ENCODE measurements at places on chromosomes 11 and 22.

DNA sequence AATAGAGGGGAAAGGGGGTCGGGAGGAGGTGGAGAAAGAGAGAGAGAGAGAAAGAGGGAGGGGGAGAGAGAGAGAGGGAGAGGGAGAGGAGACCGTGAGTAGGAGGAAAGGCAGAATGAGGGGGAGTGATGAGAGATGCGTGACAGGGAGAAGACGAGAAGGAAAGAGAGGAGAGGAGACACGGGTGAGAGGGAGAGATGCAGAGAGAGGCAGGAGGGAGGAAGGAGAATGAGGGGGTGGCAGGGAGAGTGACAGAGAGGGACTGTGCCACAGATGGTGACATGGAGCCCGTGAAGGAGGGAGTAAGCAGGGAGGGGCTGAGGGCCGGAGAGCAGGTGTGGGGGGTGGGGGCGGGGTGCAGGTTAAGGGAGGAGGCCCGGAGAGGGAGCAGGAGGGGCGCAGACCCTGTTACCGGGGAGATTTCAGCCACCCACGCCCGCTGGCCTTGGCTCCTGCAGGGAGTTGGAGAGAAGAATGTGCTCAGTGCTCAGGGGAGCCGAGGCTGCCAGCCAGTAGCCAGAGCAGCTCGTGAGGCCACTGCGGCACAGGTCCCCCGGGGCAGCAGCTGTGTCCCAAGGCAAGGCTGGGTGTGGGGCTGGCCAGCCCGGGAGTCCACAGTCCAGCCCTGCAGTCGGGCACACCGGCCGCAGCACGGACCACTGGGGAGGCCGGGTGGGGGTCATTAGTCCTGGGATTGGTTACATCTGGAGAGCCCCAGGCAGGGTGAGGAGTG, at the start of gene SSTR3:
Gene SSTR3, minus strand, starts transcription at position 304 of the 733 bp plus-strand sequence. CDS start 4,674 bp downstream, outside the sequence.
- no peak for DNase-seq

- no peak for DNase-seq
Observed at GRCh38 chr11:134597452-134597851, 185.4 kb upstream of the B3GAT1 start.

DNA sequence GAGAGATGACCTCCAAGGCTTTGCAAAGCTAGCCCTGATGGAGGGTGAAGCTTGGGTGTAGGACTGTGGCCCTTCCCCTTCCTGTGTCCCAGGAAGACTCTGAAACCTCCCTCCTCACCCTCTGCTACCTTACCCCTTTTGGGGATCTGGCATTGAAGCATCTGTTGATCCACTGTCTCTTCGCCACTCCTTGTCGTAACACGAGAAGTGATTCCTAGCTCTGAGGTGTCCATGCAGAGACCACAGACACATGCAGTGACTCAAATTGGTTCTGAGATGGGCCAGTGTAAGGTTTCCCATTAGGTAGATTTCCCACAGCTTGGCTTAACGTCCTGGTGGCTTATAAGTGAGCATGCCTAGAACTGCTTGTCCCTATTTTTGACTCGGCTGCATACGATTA, 101.4 kb downstream of the ZBTB16 start:
- no peak for DNase-seq

DNA sequence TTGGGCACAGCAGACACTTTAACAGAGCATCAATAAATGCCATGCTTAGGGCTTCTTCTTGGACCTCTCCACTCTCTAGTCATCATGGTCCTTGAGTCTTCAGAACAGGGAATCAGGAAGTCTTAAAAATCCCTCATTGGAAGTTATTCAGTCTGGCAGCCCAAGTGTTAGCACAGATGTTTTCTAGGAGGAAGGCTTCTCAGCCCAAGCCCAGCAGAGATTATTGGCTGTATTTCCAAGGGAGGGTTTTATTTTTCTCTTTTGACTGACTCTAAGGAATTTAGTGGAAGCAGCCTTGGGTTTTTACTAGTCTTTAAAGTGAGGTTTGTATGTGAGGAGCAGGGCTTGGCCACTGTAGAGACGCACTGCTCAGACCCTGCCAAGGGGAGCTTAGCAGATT, 41.9 kb downstream of the CEP164 start:
- no peak for DNase-seq

DNA sequence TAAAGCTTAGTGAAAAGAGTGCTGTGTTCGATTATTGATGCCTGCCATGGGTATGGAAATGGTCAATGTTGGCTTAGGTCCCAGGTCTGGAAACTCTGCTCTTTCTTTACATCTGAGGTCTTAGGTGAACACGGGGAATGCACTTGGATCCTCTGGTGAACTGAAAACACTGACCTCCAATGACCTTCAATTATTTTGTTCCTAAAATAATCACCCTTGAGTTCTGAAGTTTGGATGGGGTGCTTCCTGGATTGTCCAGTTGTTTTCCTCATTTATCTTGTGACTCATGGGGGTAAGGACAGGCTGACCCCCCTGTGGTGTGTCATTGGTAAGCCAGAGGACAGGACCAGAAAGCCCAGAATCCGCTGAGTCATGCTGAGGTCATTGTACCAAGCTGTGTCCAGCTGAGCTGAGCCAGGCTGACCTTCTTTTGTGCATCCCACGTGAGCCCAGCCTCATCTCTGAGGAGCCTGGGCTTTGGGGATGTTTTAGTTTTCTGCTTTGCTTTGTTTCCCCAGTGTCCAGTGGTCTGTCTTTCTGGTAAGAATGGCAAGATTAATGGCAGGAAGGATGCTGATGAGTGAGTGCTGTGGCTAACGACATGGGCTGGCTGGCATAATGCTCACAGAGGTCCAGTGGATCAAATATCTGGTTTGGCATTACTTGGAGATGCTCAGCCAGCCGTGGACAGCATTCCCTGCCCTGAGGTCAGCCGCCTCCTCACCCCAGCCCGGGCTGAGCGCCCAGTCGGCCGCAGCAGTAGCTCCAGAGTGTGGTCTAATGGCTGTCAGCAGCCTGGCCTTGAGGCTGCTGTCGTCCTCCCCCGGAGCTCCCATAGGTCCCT, 35.6 kb downstream of the AMPD3 start:
- DNase-seq: peak; percentile 86

DNA sequence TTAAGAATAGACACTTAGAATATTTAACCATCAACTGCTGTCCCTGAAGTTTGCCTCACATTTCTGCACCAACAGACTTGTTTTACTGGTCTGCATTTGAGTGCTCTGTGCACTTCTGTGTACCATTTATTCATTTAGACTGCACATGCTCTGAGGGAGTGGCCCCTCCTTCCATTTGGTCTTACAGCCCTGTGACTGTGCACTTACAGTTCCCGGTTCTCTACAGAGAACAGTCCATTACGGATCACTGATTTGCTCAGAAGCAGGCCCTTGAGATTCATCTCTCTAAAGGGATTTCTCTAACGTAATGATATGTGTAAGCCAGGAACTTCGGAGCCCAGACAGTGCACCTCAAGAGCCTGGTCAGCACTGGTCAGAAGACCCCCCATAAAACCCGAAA, 247.3 kb upstream of the BLID start:
- DNase-seq: no peak

GRCh38 chr11:75705541-75705940, 12.1 kb upstream of the MOGAT2 start:
- DNase-seq: no peak

DNA sequence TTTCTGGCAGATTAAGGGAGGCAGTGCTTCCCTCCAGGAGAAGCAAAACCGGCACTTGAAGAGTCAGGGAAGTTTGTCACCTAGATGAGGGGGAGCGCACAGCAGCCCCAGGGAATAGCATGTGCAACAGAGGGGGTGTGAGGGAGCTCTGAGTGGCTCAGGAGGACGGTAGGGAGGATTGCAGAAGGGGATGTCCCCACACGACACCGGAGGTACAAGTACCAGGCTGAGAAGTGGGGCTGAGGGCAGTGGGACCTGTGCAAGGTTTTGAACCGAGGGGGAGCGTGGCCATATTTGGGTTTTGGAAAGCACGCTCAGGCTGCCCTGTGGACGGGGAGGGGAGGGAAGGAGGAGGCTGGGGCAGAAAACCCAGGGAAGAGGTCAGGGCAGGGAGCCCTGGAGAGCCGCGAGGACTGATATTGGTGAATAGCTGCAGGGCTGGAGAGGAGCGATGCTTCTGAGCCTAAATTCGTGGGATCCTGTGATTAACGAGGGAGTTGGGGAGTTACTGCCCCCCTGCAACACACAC, 17.9 kb upstream of the TMPRSS6 start:
- DNase-seq: no peak

GRCh38 chr11:569158-569885, 6.9 kb upstream of the PHRF1 start:
- DNase-seq: no peak

DNA sequence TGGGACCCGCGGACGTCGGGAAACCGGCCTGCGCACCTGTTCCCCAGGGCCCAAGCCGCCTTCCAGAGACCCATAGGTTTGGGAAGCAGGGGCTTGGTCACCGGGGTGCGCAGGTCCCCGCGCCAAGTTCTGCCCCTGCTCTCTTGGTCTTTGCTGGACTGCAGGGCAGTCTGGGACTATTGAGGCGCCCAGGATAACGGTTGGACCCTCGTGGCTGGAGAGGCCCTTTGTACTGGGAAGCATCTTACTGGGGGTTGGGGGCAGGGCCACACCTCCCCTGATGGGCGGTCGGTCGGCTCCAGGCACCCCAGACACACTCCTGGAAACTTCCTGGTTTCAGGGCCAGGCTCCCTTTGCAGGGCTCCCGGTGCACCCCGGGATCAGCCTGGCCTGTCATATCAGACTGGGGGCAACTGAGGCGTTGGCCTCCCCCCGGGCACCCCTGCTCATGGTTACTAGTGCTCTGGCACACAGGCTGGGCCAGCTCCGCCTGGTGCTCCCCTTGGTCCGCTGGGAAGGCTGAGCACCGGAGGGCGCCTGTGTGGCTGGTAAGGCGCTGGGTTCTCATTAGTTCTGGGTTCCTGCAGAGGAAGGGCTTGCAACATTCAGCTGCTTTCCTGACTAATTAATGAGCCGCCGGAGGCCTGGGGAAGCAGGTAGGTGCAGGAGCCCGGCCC, 1250.5 kb downstream of the BRD1 start:
- DNase-seq: no peak

DNA sequence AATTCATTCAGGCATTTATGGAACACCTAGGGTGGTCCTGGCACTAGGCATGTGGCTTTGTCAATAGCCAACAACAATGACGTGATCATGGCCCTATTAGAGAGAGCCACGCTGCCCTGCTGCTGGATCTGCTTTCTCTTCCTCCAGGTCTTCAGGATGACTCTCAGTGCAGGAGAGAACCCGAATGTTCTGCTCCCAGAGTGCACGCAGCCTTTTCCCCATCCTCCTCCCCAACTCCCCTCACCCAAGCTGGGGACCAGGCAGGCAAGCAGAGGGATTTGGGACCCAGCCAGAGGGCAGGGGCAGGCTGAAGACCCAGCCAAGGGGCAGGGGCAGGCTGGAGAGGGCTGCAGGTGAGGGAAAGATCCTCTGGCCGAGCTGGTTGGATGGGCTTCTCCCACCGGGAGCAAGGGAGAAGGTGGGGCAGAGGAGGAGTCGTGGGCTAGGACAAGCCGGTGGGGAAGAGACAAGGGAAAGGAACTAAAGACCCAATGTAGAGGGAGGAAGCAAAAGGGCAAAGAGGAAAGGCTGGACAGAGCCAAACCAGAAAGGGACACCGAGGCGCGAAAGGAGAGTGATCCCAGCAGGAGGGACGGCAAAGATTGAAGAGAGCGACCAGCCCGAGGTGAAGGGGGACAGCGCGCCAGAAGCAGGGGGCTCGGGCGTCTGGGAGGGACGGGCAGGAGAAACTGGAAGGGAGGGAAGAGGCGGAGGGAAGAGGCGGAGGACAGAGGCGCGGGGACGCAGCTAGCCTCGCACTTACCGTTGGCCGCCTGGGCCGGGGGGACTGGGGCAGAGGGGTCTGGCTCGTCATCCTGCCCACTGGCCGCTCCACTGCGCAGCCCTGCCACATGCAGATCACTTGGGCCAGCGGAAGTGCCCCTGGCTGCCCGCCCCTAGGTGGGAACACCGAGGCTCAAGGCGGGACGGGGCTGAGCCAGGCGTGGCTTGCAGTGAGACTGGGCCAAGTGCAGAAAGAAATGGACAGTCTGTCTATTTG, at the start of gene KCTD14:
Gene KCTD14, minus strand, starts transcription at position 880 of the 1,000 bp plus-strand sequence. Its CDS starts 27 bp downstream, at position 853.
- no peak for DNase-seq

GRCh38 chr22:37167176-37167980, 17.7 kb upstream of the IL2RB start:
- no peak for DNase-seq

GRCh38 chr11:78298291-78298771, 109.6 kb downstream of the USP35 start:
- DNase-seq: no peak

DNA sequence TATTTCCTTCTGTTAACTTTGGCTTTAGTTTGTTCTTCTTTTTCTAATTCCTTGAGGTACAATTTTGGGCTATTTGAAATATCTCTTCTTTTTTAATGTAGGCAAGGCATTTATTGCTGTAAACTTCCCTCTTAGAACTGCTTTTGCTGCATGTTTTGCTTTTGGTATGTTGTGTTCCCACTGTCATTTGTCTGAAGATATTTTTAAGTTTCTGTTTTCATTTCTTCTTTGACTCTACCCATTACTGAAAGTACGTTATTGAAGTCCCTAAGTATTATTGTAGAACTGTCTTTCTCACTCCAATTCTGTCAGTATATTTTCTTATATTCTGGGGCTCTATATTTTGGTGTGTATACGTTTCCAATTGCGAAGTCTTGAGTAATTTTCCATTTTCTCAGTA, 77.9 kb downstream of the KCNQ1OT1 start:
- DNase-seq: no peak

GRCh38 chr11:35681163-35681767, 18.7 kb downstream of the TRIM44 start:
- no peak for DNase-seq

GRCh38 chr22:20319041-20319744, 667 bp downstream of the DGCR6L start:
- DNase-seq: no peak

DNA sequence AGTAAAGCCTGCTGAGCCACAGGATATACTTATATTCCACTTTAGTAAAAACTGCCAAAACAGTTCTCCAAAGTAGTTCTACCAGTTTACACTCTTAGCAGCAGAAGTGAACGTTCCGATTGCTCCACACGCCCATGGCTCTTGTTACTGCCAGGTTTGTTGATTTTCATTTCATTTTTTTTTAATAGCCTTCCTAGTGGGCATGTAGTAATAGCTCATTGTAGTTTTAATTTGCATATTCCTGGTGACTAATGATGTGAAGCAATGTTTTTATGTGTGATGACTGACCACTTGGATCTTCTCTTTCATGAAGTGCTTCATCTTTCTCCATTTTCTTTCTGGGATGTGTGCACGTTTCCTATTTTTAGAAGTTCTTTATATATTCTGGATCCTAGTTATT, 4.8 kb upstream of the C11orf97 start:
- DNase-seq: no peak

DNA sequence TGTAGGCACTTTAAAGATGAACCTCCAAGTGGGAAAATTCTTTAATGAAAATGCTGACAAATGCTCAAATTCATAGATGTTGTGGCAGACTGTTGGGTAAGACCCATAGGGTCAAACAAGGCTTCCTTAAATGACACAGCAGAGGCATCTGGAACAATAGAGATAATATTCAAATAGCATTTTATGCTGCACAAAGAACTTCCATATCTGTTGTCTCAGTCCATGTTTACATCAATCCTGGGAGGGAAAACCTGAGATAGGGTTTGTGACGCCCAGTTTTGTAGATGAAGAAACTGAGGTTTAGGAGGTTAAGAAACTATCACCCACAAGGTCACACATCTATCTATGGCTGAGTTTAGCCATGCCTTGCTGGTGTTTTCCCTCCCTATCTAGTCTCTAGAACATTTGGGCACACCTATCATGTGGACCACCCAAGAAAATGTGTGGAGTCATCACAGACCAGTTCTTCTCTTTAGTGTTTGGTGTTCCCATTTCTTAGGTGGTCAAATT, 106.4 kb downstream of the EHF start:
- no peak for DNase-seq

GRCh38 chr11:118224511-118225188, at the start of gene JAML:
JAML (minus strand) TSS chr11:118225011; CDS start chr11:118214866, 10,145 bp downstream.
- DNase-seq: no peak

Measured in nucleus accumbens (tissue), 56 donors.